CD4-positive, alpha-beta T cell treated with Interleukin-17A for 4 hours (primary cell): ENCODE measurements at places on chromosomes 11 and 22.

- DNase-seq, result no peak
Observed at GRCh38 chr22:41991111-41991510, 7.5 kb upstream of the WBP2NL start.

DNA sequence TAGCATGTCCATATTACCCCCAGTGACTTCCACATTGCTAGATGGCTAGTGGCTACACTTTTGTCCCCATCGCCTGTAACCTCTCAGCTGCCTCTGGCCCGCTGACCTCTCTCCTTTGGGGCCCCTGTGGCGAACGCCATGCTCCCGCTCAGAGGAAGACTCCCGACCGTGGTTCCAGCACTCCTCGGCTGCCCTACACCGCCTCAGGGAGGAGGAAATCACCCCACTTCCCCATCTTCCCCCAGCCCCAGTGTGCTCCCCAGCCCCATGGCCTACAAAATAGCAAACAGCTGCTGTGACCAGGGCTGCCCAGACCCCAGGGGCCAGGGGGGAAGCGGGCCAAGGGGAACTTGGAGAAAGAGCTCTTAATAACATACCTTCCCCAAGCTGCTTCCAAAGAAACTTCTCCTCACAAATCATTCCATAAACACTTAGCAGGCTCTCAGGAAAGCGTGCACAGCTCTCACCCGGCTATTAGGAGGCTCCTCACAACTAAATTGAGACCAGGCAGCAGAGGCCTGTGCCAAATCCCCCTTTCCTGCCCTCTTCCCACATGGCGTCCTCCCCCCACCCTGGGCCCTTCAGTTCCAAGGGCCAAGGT is 63.5 kb upstream of the WNT11 start:
- DNase-seq, result no peak

DNA sequence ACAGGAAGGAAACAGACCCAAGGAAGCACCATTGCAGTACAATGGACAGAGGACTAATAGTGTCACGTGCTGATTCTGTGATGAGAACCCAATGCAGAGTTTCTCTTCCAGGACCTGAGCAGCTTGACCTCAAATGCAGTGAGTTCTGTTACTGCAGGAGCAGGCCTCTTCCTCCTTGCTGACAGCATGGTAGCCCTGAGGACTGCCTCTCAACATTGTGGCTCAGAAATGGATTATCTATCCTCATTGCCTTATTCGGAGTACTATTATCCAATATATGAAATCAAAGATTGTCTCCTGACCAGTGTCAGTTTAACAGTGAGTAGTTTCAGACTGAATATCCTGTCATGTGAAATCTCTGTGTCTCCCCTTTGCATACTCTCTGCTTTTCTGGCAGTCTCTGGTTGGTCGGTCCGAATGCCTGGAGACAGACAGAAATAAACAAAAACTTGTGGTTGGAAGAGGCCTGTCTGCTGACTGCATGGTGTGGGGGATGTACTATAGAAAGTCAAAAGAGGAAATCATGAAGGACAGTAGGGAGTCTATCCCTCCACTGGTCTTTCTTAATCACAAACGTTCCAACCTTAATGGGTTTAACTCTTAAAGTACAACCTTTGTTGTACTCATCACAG is 6.9 kb upstream of the MS4A14 start:
- DNase-seq, result no peak

GRCh38 chr11:27976262-27976661 is 131.7 kb downstream of the KIF18A start:
- DNase-seq, result no peak
